ENCODE measurements at places on chromosomes 11 and 22. TPM values are rescaled to one million over a fixed set of nuclear protein-coding genes. Genes with fewer than 3 reads are reported as not detected.

DNA sequence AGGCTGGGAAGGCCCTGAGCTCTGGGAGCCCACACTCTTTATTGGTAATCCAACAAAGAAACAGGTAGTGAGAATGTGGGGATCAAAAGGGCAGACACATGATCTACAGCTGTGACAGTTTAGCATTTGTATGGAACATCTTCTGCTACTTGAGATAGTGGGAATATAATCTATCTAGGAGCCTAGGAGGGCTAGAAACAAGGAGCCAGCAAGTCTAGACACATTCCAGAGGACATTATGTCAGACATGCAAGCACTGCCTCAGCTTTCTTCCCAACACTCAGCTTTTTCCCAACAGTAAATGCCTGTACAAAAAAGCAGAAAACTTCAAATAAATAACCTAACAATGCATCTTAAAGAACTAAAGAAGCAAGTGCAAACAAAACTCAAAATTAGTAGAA, 1150.6 kb upstream of the RAG2 start:
- DNase-seq = no peak

- DNase-seq = no peak
These were observed 100.8 kb upstream of the TTC12 start for GRCh38 chr11:113213549-113213948.

- DNase-seq = no peak
These were observed 417.6 kb downstream of the METTL15 start for GRCh38 chr11:28525636-28526405.

GRCh38 chr22:50027639-50028537, 15.3 kb upstream of the IL17REL start:
- no peak for DNase-seq

The OTOG gene
- 0.83 TPM for polyA plus RNA-seq

- DNase-seq = peak; percentile 66
These were observed 1.5 kb downstream of the HIPK3 start for GRCh38 chr11:33258631-33259205.

The CD59 gene
- 234 TPM for polyA plus RNA-seq

- DNase-seq = no peak
These were observed 117.2 kb downstream of the MICAL3 start for GRCh38 chr22:17906978-17907747.

- DNase-seq = no peak
These were observed 12.8 kb downstream of the MACROD1 start for GRCh38 chr11:64152841-64153691.

The RTN4R gene
- 3.4 TPM for polyA plus RNA-seq

- DNase-seq = peak; percentile 78
These were observed 929 bp upstream of the SLC35E4 start for GRCh38 chr22:30634471-30635233.

The NPTXR gene
- 4.2 TPM for polyA plus RNA-seq

- no peak for DNase-seq
These were observed 993.4 kb upstream of the FAT3 start for GRCh38 chr11:91231226-91231625.

DNA sequence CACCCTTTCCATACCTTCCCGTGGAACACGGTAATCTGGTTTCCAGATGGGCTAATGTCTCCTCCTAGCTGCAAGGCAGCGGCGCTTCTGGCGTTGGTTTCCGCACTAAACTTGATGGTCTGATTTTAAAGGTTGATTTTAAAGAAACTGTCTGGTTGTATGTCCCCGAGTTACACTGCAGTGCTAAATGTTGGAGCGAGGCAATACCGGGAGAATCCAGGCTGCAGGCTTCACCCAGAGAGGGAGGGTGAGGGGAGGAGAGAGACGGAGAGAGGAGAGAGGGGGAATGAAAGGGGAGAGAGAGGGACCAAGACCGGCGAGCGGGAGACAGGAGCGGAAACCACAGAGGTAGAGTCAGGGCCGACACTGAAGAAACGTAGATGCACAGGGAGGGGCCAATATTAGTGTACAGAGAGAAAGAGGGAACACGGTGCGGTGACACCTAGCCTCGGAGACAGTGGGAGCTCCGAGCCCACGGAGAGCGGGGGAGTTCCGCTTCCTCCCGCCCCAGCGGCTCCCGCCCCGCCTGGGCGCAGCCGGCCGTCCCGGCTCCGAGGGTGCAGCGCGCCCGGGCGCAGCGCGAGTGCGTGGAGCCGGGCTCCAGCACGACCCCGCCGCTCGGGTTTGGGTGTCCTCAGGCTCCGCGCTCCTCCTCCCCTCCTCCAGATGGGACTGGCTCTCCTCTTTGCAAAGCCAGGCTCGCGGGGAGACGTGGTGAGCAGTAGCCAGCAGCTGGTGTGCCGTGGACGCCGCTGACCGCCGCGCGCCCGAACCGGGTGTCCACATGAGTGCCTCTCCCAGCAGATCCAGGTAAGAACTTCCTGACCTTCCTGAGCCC, 71.9 kb upstream of the GRAMD1B start:
- DNase-seq = peak; percentile 28

DNA sequence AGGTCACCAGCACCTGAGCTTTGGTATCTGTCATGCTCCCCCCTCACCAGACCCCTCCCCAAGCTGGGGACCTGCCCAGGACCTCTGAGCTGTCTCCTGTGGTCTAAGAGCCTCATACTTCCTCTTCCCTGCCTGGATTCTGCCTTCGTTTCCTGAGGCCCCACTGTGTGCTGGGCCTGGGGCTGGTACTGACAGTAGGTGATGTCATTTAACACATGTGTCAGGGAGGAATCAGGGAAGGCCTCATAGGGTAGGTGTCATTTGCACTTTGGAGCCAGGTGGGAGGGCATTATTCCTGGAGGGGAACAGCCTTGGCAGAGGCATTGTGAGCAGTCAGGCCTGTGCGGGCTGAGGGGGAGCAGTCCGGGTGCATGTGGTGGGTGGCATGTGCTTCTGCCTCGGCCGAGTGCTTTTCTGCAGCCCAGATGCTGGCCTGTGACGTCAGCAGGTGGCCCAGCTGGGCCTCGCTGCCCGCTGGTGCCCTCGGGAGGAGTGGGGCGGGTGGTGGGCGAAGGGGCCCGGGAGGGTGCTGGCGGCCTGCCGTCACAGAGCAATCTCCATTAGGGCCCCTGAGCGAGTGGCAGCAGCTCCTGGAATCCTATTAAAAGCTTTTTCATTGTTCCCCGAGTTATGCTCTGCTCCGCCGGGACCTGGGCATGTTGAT, 9.1 kb downstream of the FLRT1 start:
- no peak for DNase-seq

- DNase-seq = no peak
These were observed 38.7 kb downstream of the TMEM45B start for GRCh38 chr11:129854232-129854805.

GRCh38 chr11:61004180-61004611, 32.7 kb downstream of the CD6 start:
- DNase-seq = no peak

The GLYATL2 gene
- polyA plus RNA-seq = 4.6 TPM

GRCh38 chr11:34234086-34234740, 123.6 kb downstream of the ABTB2 start:
- DNase-seq = no peak

GRCh38 chr11:67255353-67255752, 10.9 kb upstream of the GRK2 start:
- DNase-seq = no peak

- DNase-seq = no peak
These were observed 23.4 kb downstream of the OVOL1 start for GRCh38 chr11:65810046-65810868.

The RIMBP3C gene
- polyA plus RNA-seq = 0.20 TPM

GRCh38 chr11:66546368-66546965, at the start of gene ACTN3:
TSS of gene ACTN3 (plus strand) at chr11:66546903. CDS start at chr11:66546938, 35 bp downstream.
- no peak for DNase-seq

The MPPED2 gene
- polyA plus RNA-seq = 19.0 TPM

GRCh38 chr11:5548440-5548839, at the start of gene OR52H1:
TSS of gene OR52H1 (minus strand) at chr11:5548540. CDS start at chr11:5545505, 3,035 bp downstream.
- no peak for DNase-seq

The ZNF214 gene
- polyA plus RNA-seq = 14.0 TPM

The B3GAT1 gene
- 4.8 TPM for polyA plus RNA-seq

The CARD18 gene
- not detected for polyA plus RNA-seq

The PANX3 gene
- not detected for polyA plus RNA-seq

The MPZL2 gene
- polyA plus RNA-seq = 28.3 TPM

DNA sequence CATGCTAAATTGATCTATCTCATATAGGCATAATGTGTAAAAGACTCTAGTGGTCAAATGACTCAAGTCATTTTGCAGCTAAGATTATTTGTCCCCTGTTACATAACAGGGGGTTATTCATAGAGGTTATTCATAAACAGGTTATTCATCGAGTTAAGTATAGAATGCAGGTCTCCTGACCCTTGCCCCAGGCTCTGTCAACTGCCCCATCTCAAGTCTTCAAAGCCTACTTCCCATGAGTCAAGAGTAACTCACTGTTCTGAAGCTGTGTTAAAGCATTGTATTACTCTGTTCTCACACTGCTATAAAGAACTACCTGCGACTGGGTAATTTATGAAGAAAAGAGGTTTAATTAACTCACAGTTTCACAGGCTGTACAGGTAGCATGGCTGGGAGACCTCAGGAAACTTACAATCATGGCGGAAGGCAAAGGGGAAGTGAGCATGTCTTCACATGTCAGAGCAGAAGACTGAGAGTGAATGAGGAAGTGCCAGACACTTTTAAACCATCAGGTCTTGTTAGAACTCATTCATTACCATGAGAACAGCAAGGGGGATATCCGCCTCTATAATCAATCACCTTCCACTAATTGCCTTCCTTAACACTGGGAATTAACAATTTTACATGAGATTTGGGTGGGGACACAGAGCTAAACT, 226.2 kb upstream of the BLID start:
- DNase-seq = no peak

DNA sequence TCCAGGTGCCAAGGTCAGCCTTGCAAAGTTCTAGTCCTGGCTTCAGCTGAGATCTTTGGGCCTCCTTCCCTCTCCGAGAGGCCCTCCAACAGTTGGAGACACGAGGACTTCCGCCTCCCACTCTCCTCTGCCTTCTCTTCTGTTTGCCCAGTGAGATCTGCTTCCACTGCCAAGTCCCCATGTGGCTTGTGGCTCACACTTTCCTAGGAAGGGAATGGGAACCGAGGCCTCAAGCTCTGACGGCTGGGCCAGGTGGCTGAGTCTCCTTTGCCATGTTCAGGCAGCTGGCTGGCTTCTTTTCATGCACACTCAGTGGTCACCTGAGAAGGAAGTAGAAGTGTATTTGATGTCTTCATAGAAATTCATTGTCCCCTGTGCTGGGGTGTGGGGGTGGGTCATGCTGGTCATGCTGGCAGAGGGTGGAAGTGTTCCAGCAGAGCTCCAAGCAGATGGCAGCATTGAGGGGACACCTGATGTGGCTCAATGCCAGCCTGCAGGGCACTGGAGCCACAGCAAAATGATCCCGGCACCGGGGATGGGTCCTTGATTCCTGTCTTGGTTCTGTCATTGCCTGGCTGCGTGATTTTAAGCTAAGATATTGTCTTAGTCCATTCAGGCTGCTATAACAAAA, 130.4 kb downstream of the ADAMTS15 start:
- no peak for DNase-seq

DNA sequence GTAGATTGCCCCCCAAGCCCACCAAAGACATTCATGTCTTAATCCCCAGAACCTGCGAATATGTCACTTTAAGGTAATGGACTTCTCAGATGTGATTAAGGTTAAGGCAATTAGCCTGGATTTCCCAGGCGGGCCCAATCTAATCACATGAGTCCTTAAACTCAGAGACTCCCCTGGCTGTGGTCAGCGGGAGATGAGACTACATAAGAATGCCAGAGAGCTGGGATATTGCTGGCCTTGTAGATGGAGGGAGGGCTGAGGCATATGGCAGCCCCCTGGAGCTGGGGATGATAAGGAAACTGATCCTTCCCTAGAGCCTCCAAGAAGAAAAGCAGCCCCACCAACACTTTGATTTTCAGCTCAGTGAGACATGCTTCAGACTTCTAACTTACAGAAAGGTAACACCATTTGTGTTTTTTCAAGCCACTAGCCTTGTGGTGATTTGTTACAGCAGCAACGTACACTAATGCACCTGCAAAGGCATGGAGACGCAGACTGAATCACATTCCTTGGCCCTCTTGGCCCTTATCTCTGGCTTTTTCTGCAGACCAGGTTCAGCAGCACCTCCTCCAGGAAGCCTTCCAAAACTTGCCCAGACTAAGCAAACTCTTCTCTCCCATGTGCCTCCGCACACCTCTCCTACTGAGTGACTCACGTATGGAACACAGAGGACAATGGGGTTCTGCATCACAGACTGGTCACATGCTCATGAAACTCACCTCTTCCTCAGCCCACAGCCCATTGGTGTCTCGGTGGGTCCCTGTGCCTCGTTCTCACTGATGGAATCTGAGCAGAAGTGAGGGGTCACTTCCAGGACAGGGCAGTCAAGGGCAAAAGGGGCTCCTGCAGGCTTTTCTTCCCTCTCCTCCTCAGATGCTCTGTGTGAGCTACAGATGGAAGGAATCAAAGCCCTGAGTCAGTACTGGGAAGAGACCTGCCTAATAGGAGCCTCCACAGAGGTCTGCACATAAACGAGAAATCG, 86.3 kb upstream of the HMGXB4 start:
- DNase-seq = no peak

DNA sequence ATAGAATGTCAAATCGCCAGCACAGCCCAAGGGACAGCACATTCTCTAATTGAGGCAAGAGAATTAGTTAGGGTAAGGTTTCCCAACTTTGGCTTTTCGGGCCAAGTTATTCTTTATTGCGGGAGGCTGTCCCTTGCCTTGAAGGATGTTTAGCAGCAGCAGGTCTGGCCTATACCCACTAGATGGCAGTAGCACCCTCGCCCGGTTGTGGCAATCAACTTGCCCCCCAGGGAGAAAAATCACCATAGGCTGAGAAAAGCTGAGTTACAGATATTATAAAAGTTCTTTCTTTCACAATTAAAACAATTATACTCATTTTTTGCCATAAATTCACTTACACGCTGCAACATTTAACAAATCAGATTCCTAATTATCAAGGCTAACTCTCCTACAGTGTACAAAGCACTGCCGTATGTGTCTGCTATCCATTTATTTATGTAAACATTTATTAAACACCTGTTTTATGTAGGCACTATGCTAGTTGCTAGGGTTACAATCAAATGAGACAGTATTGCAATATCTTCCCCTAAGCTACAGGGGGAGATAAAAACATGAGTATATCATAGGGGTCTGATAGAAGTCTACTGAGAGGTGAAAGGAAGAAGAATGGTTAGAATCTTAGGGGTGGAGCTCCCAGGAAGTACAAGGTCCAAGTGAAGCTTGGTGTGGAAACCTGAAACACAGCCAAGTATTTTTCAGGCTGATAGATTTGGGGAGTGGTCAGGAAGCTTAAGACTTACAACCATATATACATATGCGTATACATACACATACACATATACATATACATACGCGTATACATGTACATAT, 452.3 kb downstream of the RAB38 start:
- no peak for DNase-seq

The TMPRSS4 gene
- polyA plus RNA-seq = 30.2 TPM

- DNase-seq = no peak
These were observed 14.5 kb upstream of the ZDHHC13 start for GRCh38 chr11:19102521-19102900.

GRCh38 chr11:117284053-117284452, 7.1 kb upstream of the BACE1-AS start:
- no peak for DNase-seq

The MMP3 gene
- not detected for polyA plus RNA-seq

The MGAT3 gene
- polyA plus RNA-seq = 22.4 TPM

GRCh38 chr11:88569342-88569741, 231.8 kb upstream of the CTSC start:
- no peak for DNase-seq

- no peak for DNase-seq
These were observed 339.2 kb downstream of the NXPE2 start for GRCh38 chr11:115017529-115017928.

The SMIM35 gene
- polyA plus RNA-seq = 0.17 TPM

The TNNI2 gene
- polyA plus RNA-seq = 0.32 TPM

GRCh38 chr22:23175817-23176644, 4.3 kb upstream of the BCR start:
- no peak for DNase-seq
